Tongue (tissue), 3 donors: ENCODE measurements at places on chromosomes 2 and 18.

- no peak for DNase-seq
Measured at GRCh38 chr2:1588051-1588977, 156.0 kb downstream of the PXDN start.

DNA sequence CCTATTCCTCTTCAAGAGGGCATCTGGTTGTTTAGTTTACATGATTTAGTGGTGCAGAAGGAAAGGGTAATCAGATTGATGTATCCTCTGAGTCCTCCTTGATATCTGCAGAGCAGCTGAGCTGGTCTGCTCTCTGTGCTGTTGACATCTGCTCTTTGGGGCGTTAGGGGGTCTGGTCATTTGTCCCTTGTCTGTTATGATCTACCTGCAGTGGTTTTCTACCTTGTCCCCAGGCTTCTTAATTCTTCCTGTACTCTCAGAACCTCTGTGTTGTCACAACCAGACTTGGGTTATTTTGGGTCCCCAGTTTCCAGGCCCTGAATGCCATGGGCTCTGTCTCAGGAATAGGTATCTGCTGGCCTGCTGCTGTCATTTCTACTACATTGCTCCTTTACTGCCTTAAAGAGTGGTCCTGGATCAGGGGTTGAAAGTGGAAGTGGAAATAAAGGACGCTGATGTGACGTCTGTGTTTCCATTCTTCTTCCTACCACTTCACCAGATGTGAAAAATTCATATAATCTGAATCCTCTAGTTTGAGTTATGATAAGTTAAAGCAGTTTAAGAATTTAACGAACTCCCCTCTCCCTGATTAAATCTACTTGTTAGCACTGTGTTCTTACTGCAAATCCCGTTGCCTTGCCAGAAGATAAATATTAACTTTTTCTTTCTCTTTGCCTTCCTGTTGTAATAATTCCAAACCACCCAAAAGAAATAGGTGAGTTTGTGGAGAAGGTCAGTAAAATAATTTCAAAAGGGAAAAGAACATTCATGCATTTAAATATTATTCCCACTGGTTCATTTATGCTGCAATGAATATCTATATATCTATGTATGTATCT is 16.6 kb upstream of the CPS1 start:
- DNase-seq = no peak

GRCh38 chr2:937530-937929 is 13.1 kb upstream of the SNTG2 start:
- no peak for DNase-seq

- DNase-seq = no peak
Measured at GRCh38 chr2:152568531-152568930, 148.7 kb downstream of the PRPF40A start.

DNA sequence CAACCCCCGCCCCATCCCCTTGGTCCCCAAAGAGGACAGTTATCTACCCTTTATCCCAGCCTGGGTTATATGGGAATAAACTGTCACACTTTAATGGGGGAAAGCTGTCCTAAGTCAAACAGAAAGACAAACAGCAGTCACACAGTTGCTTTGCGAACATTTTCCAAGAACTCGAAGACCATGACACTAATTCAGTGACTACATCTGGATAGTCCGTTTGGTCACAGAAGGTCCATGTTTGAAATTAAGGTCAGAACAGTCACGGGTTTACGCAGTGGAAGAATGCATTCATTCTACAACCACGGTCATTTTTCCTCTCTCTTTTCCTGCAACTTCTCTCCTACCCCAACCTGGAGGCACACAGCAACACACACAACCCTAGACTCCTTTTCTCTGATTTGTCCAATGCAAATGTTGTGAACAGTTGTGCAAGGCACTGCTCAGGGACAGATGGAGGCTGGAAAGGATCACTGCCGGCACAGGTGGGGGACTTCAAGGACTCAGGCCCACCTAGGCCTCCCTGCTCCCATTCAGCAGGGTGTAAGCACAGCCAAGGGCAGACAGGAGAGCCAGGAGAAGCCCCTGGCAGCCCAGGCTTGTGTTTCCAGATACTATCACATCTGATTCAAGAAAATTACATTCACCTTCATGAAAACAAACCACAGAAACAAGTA is 39.9 kb downstream of the ZNF516 start:
- peak; percentile 58 for DNase-seq
